IMR-90 (cell line): ENCODE measurements at places on chromosomes 13 and 19. TPM values are rescaled to one million over a fixed set of nuclear protein-coding genes. Genes with fewer than 3 reads are reported as not detected.

DNA sequence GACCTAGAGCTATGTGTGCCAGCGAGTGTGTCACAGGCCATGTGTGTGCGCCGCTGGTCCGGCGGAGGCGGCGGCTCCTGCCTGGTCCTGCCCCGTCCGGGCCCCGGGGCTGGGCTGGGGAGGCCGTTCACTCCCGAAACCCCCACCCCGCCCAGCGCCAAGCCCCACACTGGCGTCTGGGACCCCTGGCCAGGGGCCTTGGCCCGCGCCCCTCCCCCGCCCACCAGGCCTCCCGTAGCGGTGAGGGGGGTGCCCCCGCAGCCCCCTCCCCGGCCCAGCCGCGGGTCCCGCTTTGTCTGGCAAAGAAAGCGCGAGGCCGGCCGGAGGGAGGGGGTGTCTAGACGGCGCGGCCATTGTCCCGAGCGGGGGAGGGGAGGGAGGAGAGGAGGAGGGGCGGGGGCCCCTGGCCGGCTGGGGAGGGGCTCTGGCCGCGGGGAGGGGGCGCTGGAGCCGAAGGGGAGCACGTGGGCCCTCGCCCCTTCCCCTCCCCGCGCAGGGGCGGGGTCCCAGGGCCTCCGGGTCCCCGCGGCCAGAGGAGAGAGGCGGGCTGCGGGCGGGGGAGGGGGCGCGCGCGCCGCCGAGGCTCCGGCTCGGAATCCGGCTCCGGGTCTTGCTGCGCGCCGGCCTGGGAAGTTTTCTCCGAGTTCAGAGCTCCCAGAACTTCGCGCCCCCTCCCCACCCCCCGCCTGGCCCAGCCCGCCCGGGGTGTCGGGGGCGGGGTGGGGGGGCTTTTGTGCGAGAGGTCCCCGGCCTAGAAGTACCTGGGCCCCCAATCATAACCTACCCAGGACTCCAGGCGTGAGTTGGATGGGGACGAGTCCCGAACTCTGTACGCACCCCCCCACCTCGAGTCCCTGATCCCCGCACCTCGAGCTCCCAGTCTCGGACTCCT is 888 bp downstream of the NOTCH3 start:
- DNase-seq = peak; percentile 16
- peaks cover 15% of the 10 kb centered on the region for H3K4me1 ChIP-seq
- peak overlapping the region; percentile 95 for H3K4me3 ChIP-seq
- peaks cover 5% of the 10 kb centered on the region for H3K36me3 ChIP-seq

The SELENOV gene
- total RNA-seq = not detected in 2 replicates

DNA sequence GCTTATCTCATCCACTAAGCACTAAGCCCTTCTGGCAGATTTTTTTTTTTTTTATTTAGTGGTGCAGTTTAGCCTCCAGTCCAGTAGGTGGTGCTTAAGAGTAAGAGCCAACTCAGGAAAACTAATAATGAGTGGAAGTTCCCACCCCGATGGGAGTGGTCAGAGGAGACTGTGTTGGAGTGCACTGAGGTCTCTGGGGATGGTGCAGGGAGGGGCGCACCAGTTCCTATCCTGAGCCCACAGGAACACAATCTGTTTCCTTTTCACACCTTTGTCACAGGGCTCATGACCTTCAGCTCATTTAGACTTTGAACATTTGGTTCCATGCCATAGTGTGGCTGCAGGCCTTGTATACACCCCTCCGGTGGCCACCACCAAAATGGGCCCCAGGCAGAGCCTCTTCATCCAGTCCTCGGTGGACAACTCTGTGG is 367.4 kb downstream of the SPRY2 start:
- no peak overlapping the region for H3K4me3 ChIP-seq
- H3K36me3 ChIP-seq = no peaks in the 10 kb centered on the region
- no peak overlapping the region for H3K27ac ChIP-seq
- H3K27me3 ChIP-seq = no peaks in the 10 kb centered on the region

- H3K4me1 ChIP-seq = no peaks in the 10 kb centered on the region
- no peaks in the 10 kb centered on the region for H3K27me3 ChIP-seq
- no peak overlapping the region for H3K4me3 ChIP-seq
These were observed 83.3 kb downstream of the CRYL1 start for GRCh38 chr13:20442375-20442774.

The ZNRF4 gene
- not detected in 2 replicates for total RNA-seq

DNA sequence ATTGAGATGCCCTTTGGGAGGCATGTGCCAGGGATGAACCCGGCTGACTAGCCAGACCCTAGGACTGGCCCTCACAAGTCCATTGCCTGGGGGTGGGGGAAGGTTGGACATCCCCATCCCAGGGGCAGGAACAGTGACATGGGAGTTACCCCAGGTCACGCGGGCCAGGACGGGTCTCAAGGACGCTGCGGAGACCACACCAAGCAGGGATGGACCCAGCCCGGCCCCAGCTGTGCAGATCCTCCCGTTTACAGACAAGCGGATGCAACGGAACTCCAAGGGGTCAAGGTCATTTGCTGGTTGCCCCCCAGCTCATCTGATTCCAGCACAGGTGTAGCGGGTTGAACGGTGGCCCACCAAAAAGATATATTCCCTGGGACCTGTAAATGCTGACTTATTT is 20.0 kb downstream of the F2RL3 start:
- no peak overlapping the region for H3K4me3 ChIP-seq
- H3K27ac ChIP-seq = no peak overlapping the region
- H3K4me1 ChIP-seq = no peaks in the 10 kb centered on the region
- no peaks in the 10 kb centered on the region; the same call in 1 of the 2 replicates for H3K27me3 ChIP-seq
- H3K36me3 ChIP-seq = no peaks in the 10 kb centered on the region
- DNase-seq = no peak

- H3K36me3 ChIP-seq = no peaks in the 10 kb centered on the region
- peak; percentile 78 for DNase-seq
- no peak overlapping the region for H3K27ac ChIP-seq
- no peaks in the 10 kb centered on the region; the same call in 1 of the 2 replicates for H3K4me1 ChIP-seq
- H3K4me3 ChIP-seq = no peak overlapping the region
These were observed 2862.8 kb upstream of the PCDH20 start for GRCh38 chr13:64278493-64278892.

- H3K4me3 ChIP-seq = no peak overlapping the region
- H3K27me3 ChIP-seq = no peaks in the 10 kb centered on the region
- H3K36me3 ChIP-seq = peaks cover 31% of the 10 kb centered on the region
These were observed 50.9 kb upstream of the TEX29 start for GRCh38 chr13:111269508-111269907.

DNA sequence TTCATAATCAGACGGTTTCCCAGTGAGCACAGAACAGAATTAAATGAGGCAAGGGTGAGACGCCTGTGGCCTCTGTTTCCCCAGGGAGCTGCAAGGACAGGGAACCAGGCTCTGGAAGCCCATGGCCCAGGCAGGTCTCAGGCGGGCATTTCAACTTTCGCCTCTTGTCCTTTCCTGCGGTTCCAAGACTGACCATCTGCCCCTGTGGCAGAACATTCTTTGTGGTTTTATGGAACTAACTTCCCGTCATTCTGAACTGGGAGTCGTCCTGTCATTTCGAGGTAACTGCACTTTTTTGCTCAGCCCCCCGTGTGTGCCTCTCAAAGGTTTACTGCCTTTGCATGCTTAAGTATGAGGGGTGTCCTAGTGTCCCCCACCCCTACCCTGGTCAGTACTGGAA is 70.9 kb downstream of the KL start:
- no peak overlapping the region for H3K4me3 ChIP-seq
- H3K27ac ChIP-seq = no peak overlapping the region
- no peaks in the 10 kb centered on the region for H3K36me3 ChIP-seq
- no peaks in the 10 kb centered on the region for H3K4me1 ChIP-seq
- no peak for DNase-seq
- no peaks in the 10 kb centered on the region for H3K27me3 ChIP-seq

GRCh38 chr13:98143157-98143553 is 261 bp downstream of the FARP1 start:
- DNase-seq = no peak
- no peaks in the 10 kb centered on the region for H3K36me3 ChIP-seq
- peak overlapping the region; percentile 95 for H3K4me3 ChIP-seq
- H3K27me3 ChIP-seq = no peaks in the 10 kb centered on the region; the same call in 1 of the 2 replicates
- H3K4me1 ChIP-seq = peaks cover 8% of the 10 kb centered on the region

DNA sequence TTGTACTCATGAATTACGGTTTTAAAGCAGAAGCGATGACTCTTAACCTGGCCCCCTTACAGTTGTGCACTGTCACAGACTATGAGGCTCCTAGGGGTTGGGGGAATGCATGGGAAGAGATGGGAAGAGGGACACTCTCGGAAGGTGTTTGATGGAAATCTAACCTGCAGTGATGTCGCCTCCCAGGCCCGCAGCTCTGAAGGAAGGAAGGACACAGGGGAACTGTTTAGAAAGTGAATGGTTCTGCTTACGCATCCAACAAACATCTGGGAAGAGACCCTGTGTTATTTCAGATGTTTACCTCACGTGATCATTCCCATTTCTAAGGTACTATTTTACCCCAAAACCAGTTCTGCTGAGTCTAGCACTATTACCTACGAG is 48.0 kb upstream of the SLC7A9 start:
- H3K36me3 ChIP-seq = peaks cover 19% of the 10 kb centered on the region
- H3K4me1 ChIP-seq = no peaks in the 10 kb centered on the region
- no peak for DNase-seq
- H3K4me3 ChIP-seq = no peak overlapping the region

DNA sequence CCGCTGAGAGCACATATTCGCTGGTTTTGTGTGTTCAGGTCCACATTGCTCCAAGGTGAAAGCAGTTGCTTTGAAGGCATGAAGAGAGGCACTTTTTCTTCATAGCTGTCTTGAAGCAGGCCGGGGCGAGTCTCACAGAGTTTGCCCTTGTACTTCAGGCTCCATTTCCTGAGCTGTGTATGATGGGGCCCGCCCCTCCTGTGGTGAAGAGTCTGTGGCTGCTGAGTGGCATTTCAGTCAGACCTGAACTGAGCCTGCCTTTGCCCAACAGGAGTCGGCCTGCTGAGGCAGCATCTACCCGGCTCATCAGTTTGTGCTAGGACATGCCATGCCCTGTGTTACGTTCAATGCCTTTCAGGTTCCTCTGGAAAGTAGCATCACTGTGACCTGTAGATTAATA is 44.4 kb upstream of the C1QTNF9 start:
- H3K27me3 ChIP-seq = no peaks in the 10 kb centered on the region
- DNase-seq = no peak
- no peak overlapping the region for H3K27ac ChIP-seq
- H3K36me3 ChIP-seq = no peaks in the 10 kb centered on the region
- peaks cover 5% of the 10 kb centered on the region for H3K4me1 ChIP-seq
- H3K4me3 ChIP-seq = no peak overlapping the region

- H3K4me1 ChIP-seq = no peaks in the 10 kb centered on the region
- H3K27me3 ChIP-seq = peaks cover 35% of the 10 kb centered on the region
- H3K4me3 ChIP-seq = no peak overlapping the region
- no peaks in the 10 kb centered on the region for H3K36me3 ChIP-seq
- no peak for DNase-seq
These were observed 190.3 kb downstream of the TM9SF2 start for GRCh38 chr13:99691552-99691951.

The CBARP gene
- 0.18 and 0.56 TPM in 2 replicates for total RNA-seq

The C19orf18 gene
- total RNA-seq = not detected in 2 replicates
